ENCODE measurements at places on chromosomes 6 and 20. TPM values are rescaled to one million over a fixed set of nuclear protein-coding genes. Genes with fewer than 3 reads are reported as not detected.

- no peak for DNase-seq
Measured at GRCh38 chr6:100084991-100085364, 91.0 kb upstream of the MCHR2 start.

The TSPO2 gene
- not detected for total RNA-seq

GRCh38 chr6:167951781-167952511, 45.5 kb upstream of the KIF25 start:
- no peak for DNase-seq

The GSTA4 gene
- 46.4 TPM for total RNA-seq

The BPHL gene
- 26.6 TPM for total RNA-seq

DNA sequence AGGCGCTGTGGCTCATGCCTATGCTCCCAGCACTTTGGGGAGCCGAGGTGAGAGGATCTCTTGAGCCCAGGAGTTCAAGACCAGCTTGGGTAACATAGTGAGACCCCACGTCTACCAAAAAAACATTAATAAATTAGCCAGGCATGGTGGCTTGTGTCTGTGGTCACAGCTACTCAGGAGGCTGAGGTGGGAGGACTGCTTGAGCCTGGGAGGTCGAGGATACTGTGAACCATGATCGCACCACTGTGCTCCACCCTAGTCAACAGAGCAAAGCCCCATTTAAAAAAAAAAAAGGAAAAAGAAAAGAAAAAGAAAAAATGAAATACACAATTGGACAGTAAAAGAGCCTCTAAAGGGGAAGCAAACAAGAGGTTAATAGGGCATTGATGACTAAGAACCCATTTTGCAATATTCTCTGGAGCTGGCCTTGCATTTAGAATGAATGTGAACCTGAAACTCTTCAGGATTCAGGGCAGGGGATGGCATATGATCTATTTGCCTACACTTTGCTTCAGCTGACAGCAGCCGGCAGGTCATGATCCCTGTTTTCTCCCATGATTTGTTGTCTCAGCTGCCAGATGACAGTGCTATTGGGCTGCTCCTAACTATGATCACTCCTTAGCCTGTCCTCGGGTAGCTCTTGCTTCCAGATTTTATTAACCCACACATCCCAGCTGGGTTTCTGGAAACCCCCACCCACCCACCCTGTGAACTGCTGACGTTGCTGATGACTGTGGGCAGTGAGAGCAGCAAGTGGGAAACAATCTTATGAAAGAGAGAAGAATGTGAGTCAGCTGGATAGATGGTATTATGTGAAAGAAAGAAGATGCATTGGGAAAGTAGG, 83.8 kb upstream of the ELOVL5 start:
- DNase-seq: no peak

The ME1 gene
- total RNA-seq: 26.3 TPM

The PDE10A gene
- total RNA-seq: 9.8 TPM

The PLN gene
- total RNA-seq: not detected

The SLC22A3 gene
- total RNA-seq: not detected

The IP6K3 gene
- total RNA-seq: 3.0 TPM

The RRBP1 gene
- total RNA-seq: 312 TPM
